SK-N-MC (cell line): ENCODE measurements at places on chromosomes 4 and X.

GRCh38 chr4:101347267-101347556, at the start of gene PPP3CA:
PPP3CA (minus strand) TSS chr4:101347526.
- DNase-seq: no peak

DNA sequence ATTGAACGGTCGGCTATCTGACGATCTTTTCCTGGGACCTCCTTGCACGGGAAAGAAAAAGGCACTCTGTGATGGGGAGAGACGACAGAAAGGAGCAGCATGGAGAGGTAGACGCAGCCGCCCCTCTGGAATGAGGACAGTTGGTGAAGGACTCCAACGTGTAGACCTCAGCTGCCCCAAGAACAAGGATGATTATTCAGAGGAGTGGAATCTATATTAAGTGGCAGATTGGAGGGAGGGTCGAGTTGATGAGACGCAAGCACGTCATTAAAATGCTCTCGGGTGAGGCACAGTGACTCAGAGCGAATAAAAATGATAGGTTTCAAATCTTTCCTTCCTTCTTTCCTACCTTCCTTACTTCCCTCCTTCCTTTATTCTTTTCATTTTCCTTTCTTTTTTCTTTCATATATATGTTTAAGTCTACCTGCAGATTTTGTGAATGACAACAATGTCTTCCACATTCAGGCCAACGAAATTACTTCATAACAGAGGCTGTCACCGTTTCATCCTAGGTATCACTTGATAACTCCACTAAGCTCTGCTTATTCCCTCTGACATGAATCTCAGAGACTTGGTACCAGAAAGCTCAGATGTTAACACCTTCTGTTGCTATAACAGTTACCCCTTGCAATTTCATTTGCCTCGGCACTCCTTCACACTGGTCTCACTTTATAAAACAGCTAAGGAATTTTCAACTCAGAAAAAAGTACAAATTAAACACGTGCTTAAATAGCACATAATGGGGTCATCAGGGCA, 110.0 kb upstream of the PPARGC1A start:
- DNase-seq: no peak

DNA sequence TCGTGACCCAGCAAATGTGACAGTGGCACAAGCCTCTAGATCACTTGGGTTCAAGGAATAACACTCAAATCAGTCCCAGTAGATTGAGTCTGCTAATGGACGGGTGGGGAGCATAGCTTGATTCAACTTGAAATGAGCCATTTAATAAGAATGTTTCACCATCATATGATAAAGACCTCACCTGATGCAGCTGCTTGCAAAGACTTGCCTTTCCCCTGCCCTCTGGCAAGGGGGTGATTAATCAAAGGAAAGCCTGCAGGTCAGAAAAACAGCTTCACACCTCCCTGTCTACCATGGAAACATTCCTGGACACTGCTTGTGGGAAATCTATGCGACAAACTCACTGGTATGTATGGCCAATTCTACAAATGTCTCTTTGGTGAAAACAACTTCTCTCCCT, 54.5 kb downstream of the CD99L2 start:
- no peak for DNase-seq

DNA sequence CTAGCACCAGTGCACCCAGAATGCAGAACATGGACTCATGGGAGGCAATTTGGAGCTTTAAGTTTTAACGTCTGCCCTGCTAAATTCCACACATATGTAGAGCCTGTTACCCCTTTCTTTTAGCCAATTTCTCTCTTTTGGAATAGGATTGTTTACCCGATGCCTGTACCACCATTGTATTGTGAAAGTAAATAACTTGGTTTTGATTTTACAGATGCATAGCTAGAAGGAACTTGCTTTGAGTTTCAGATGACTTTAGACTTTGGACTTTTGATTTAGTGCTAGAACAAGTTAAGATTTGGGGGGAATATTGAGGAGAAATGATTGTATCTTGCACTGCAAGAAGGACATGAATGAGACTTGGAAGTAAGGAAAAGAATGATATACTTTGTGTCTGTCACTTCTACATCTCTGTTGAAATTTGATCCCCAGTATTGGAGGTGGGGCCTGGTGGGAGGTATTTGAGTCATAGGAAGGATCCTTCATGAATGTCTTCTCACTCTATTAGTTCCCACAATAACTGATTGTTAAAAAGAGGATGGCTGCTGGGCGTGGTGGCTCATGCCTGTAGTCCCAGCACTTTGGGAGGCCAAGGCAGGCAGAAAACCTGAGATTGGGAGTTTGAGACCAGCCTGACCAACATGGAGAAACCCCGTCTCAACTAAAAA, 794.8 kb upstream of the LCORL start:
- DNase-seq: no peak

DNA sequence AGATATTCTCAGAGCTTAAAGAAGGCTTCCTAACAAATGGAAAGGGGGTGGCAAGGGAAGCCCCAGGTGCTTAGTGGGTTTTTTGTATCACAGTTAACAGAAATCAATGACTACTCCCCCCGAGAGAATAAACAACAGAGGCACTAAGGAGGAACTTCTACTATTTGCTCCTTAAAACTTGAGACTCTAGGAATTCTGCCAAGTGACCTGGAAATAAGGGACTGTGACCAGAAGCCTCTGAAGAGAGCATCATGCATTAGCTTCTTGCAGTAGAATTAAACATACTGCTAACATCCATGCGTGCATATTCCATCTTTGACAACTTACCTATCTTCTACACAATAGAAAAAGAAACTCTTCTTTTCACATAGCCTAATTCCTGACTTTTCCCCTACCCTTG, 86.8 kb downstream of the CAMK2D start:
- DNase-seq: no peak

- DNase-seq: no peak
These were observed 1.8 kb downstream of the FNIP2 start for GRCh38 chr4:158770671-158771070.

DNA sequence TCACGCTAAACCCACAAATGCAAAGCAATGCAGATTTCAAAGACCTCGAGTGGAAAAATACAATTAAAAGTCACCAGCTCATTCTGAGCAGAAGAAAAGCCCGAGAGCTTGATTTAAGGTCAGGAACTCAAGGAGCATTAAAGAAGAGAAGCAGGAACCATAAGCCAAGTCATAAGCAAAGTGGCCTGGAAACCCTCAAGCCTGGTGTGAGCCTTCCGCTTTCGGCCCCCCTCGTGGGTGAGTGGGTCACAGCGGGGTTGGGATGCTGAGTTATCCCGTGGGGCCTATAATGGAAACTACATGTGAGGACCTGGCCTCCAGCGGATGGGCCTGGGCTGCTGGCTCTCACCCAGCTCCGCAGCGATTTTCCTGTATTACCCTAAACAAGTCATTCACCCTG, 504.3 kb downstream of the RAB28 start:
- no peak for DNase-seq

DNA sequence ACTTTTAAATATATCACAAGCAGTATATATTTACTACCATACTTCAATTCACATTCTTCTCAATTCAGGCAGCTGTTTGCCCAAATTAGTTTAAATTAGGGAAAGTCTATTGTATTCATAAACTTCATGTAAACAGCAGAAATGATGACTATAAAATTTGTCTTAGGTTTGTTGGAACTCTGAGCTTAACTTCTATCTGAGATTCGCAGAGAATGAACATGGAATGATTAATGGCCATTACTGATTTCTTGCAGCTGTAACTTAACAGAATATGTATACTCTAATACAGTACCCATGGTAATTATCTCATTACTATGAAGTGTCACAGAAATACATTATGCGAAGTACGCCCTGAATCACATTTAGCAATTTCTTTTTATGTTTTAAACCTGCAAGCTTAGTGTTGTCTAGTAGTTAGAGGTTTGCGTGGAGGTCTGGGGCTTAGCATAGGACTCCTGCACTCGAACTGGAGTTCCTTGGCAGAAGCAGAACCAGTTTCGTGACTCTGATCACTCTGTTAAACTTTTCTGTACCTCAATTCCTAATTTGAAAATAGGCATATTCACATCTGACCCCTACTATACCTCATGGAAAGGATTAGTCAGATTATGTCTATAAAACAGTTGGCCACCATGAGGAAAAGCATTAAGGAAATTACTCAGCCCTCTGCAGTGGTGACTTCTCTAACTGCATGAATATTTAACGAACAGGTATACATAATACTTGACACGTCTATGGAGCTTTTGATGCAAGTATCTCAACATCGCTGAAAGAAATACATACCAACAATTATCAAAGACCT, 243.2 kb downstream of the MGST2 start:
- no peak for DNase-seq

- no peak for DNase-seq
These were observed 329.7 kb upstream of the F9 start for GRCh38 chrX:139200793-139201192.

GRCh38 chr4:56927196-56927595, 19.5 kb downstream of the REST start:
- no peak for DNase-seq

- DNase-seq: peak; percentile 10
These were observed 23.0 kb upstream of the PGM2 start for GRCh38 chr4:37803348-37803973.

DNA sequence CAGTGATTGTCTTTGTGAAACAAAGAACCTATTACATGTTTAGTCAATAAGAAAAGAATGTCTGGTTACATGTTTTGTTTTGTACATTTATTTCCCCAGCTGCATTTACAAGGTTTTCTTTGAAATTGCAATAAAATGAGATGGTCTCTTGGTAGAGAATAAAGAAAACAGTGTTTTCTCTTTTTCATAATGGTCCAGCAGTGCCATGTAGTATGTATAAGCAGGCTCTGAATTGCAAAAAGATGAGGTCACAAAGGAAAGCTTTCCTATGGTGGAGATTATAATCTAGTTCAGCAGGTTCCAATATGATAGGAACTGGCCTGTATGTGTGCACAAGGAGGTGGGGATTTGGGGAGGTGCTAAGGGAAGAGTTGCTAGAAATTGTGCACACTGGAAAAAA, 1417.3 kb downstream of the STIM2 start:
- no peak for DNase-seq

GRCh38 chr4:3427134-3427476, 14.7 kb upstream of the HGFAC start:
- DNase-seq: no peak

DNA sequence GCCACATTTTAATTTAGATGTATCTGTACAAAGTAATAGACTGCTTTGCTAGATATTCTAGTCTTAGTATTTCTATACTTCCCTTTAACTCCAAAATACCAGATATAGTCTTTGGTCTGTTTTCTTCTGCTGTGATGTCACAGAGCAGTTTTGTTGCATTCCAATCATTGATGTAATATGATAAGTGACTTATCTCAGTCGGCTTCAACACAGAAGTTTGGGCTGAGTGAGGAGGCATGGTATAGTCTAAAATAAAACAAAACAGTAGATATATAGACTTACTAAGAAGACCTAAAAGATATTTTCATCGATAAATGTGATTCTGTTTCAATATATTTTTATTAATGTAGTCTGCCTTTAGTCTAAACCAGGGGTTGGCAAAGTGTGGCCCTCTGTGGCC, 169.9 kb downstream of the DCK start:
- DNase-seq: no peak

GRCh38 chr4:118682928-118683327, 2.3 kb upstream of the METTL14 start:
- DNase-seq: no peak

- no peak for DNase-seq
These were observed 202.9 kb downstream of the NSUN7 start for GRCh38 chr4:40952672-40953071.

- DNase-seq: peak; percentile 30
These were observed 50.3 kb upstream of the ENPP6 start for GRCh38 chr4:184267673-184268583.
